ENCODE measurements at places on chromosomes 7 and 10.

DNA sequence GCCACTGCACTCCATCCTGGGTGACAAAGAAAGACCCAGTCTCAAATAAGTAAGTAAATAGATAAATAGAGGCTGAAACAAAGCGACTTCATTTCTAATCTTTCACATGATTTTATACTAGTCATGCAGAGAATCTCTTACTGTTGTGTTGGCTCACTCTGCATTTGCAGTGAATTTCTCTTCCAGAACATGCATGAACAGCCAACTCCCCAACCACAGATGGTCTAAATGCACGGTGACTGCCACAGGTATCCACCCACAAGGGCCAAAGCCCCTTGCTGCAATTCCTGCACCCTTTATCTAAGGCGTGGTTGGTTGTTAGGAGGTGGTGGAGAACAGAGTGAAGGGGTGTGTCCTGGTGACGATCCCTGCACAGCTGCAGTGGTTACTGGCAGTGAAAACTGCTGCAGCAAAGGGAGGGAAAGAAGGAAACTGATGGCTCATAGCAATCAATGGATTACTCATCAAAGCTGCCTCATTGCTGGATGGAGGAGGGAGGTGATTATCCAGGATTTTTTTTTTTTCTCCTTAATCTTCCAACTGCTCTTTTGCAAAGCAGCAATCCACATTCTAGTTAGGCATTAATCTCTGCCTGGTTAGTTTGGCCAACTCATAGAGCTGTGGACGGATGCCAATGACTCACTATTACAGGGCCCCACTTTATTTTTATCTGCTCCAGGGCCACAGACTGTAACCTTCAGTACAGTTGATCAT, 50.6 kb downstream of the PRTFDC1 start:
- peak; percentile 61 for DNase-seq

- DNase-seq, result no peak
Measured at GRCh38 chr7:29639886-29640595, 76.4 kb downstream of the PRR15 start.

GRCh38 chr7:120877701-120878100, 19.8 kb upstream of the TSPAN12 start:
- DNase-seq, result peak; percentile 48

- no peak for DNase-seq
Measured at GRCh38 chr10:4332764-4333458, 493.1 kb upstream of the AKR1E2 start.

GRCh38 chr7:124783271-124783670, 17.7 kb upstream of the GPR37 start:
- DNase-seq, result no peak

DNA sequence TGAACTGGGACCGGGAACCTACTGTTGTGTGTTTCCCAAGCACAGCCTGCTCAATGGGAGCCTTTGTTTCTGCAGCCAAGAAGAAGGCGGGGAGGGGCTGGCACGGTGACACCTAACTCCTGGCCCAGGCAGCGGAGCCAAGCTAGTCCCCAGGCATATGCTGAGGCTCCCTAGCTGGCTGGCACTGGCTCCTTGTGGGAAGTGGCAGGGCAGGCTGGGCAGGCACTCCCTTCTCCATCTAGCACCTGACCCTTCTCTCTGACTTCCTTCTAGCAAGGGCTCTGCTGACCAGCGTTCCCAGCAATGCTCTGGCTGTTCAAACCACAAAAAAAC, 325.0 kb downstream of the PLXNA4 start:
- DNase-seq, result no peak

GRCh38 chr7:50166997-50167965, 74.2 kb upstream of the ZPBP start:
- no peak for DNase-seq

GRCh38 chr10:91410638-91411371, 661 bp downstream of the HECTD2 start:
- peak; percentile 63 for DNase-seq

- DNase-seq, result peak; percentile 65
Measured at GRCh38 chr10:17026686-17027485, 102.7 kb downstream of the CUBN start.

GRCh38 chr10:78296785-78297184, 263.1 kb downstream of the RPS24 start:
- no peak for DNase-seq

- peak; percentile 70 for DNase-seq
Measured at GRCh38 chr10:88379575-88379974, 203.5 kb downstream of the RNLS start.

DNA sequence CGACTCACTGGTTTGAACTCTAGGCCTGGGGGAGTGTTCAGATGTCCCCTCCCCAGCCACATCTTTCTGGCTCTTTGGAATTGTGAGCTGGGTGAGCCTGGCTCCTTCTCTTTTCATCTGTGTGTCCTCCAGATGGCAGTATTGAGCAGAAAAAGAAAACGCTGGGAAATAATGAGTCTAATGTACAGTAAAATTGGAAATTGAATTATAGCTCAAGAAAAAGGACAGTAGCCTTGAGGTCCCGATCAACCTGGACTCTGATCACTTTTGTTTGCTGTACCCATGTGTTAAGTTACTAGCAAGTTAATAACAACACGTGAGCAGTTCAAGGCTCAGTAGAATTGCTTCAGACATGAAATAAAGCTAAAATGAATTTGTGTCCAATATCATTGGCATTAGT, 77.9 kb downstream of the SNX10 start:
- DNase-seq, result peak; percentile 86

- no peak for DNase-seq
Measured at GRCh38 chr7:21160401-21160800, 267.5 kb upstream of the SP4 start.

DNA sequence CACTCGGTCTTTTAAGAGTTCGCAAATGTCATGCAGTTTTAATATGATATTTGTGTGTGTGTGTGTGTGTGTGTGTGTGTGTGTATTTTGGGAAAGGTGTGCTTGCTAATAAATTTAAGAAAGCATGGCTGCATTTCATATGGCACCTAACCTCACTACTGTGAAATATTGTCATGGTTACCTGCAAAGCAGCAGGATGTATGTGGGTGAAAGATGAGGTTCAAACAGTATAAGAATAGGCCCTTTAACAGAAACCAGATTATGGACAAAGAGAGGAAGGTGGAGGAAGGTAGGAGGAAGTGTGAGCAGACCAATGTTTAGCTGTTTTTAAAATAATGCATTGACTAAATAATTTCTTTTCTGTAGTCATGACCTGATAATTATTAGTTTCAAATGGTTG, 73.5 kb upstream of the CACNA2D1 start:
- DNase-seq, result no peak

GRCh38 chr10:132591166-132591971, 53.8 kb downstream of the INPP5A start:
- DNase-seq, result peak; percentile 82

DNA sequence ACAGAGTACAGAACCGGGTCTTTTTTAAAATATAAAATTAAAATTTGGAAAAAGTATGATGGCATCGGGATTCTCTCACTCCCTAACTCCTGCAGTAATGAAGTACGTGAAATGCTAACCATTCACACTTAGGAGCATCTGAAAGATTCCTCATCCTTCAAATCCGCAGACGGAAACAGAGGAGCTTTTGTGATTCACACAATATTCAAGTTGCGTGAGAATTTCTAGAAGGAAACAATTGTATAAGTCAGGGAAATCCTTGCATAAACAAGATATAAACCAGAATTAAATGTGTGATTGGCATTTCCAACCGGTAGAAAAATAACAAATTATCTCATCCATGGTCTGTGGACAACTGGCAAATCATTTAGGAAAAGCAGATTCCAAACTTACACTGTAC, 103.2 kb upstream of the ADAM12 start:
- DNase-seq, result peak; percentile 25

DNA sequence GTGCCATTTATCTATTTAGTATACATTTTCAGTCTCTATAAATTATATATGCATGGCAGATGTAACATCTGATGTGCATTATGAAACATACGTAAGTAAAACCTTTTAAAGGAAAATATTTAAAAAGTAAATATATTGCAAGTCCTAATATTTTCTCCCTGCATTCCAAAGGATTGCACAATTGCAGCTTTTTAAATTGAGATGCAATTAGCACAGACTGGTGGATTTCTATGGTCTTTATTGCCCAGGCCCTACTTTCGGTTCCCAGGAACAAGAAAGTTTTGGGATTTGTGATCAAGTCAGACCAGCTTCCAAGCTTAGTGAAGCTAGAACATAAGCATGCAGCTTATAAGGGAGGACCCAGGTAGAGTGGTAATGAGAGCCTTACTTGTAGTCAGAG, 337.8 kb downstream of the NRG3 start:
- no peak for DNase-seq

GRCh38 chr7:7761340-7761973, 43.0 kb upstream of the RPA3 start:
- peak; percentile 85 for DNase-seq

GRCh38 chr7:130374507-130374906, 5.8 kb upstream of the CPA1 start:
- no peak for DNase-seq

DNA sequence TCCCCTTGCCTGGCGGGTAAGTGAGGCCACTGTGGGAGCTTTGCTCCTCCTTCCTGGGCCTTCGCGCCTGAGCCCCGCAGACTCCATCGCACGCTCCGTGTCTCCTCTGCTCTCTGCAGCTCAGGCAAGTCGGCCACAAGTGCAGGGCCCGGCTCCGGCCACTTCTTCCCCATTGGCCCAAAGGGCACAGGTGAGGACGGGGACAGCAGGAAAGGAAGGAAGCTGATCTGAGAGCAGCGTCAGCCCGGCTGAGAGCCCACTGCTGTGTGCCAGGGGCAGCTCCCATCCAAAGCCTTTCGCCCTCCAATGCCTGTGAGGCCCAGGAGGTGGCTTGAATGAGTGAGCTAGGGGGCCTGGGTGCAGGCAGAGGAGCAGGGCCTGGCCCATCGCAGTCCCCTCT, 33.7 kb upstream of the RHEB start:
- DNase-seq, result no peak

DNA sequence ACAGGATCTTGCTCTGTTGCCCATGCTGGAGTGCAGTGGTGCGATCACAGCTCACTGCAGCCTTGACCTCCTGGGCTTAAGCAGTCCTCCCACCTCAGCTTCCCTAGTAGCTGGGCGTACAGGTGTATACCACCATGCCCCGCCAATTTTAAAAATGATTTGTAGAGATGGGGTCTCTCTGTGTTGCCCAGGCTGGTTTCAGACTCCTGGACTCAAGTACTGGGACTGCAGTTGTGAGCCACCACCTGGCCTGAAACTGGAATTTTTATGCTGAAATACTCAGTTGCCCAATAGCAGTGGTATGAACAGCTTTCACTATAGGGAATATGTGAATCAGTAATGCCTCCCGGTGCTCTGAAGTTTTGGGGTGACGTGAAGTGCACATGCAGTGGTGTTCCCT, 7.6 kb downstream of the ZRANB1 start:
- peak; percentile 62 for DNase-seq

DNA sequence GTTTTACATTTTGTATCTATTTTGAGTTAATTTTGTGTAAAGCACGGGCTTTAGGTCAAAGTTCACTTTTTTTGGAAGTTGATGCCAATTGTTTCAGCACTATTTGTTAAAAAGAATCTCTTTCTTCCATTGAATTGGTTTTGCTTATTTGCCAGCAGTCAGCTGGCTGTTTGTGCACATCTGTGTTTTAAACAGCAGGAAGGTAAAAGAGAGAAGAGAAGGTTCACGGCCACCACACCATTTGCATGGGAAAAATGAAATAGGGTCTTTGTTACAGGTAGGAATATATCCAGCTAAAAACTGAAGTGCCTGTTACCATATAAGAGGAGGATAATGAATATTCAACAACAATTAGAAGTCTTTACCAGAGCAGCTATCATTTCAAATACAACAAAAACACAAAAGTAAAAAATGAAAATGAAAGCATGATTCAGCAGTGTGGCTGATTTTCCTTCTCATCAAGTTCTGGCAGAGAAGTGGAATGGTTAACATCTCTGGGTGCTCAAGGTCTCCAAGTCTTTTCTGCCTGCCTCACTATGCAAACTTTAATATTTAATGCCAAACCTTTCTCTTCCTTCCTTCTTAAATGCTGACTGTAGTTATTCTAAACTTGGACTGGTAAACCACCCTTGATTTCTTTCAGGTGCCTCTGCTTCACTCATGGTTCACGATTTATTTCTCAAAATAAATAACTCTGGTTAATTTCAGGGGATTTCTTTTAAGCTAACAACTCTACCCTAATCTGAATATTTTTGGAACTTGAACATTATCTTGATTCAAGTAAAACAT, 841.5 kb downstream of the GRM8 start:
- DNase-seq, result no peak

GRCh38 chr10:79379512-79380124, 32.3 kb downstream of the PPIF start:
- no peak for DNase-seq

Data from adipocyte (in vitro differentiated cells).